H1 (cell line): ENCODE measurements at places on chromosomes 16 and 17.

- DNase-seq = no peak
Measured at GRCh38 chr16:30567160-30567990, 4.1 kb downstream of the ZNF688 start.

DNA sequence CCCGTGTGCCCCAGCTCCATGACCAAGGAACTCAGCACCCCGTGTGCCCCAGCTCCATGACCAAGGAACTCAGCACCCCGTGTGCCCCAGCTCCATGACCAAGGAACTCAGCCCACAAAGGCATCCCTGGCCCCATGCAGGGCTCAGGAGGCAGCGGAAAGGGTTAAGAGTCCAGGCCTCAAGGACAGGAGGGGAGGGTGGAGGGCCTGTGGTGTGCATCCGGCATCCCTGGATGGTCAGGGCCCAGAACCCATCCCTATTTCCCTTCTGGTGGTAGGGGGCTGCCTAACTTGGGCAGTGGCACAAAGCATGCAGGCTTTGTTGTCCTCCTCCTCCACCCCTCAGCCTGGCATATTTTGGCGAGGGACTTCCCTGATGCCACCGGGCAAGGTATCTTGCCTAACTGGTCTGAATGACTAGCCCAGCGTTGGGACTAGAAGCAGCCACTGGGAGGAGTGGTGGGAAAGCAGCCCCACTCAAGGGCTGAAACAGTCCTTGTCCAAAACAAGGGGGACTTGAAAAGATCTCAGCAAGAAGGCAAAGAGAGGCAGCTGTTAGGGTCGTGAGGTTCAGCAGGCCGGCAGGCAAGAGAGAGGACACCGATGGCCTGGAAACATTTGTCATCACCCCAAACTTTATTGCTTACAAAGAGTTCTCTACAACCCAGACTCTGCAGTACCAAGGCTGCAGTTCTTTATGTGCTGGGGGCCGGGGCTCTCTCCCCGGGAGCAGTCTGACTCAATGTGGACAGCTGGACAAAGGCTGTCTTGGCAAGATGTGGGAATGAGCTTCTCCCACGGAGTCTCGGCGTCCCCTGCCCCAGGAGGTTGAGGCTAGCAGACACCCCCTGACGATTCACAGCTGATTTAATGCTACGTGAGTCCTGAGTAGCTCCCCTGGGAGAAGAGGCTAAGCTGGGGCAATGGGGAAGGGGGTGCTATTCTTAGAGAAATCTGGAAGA, 902 bp upstream of the SPATA32 start:
- peak; percentile 57 for DNase-seq

DNA sequence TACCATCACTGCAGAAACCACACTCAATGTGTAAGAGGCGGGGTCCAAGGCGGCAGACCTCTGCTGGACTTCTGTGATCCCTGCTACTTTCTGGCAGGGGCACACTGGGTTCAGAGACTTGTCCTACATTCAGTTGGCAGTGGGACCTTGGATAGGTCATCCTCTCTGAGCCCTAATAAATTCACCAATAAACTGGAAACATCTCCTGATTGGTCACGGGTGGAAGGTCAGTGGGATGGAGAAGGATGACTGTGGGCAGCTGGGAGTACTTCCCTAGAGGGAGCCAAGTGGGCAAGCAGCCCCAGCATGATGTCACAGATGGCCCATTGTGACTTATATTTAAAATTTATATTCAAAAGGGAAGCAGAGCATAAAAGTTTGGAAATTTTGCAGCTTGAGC, 49.7 kb downstream of the RNF112 start:
- DNase-seq = no peak

GRCh38 chr17:34532281-34533065, 46.9 kb upstream of the TMEM132E start:
- no peak for DNase-seq

DNA sequence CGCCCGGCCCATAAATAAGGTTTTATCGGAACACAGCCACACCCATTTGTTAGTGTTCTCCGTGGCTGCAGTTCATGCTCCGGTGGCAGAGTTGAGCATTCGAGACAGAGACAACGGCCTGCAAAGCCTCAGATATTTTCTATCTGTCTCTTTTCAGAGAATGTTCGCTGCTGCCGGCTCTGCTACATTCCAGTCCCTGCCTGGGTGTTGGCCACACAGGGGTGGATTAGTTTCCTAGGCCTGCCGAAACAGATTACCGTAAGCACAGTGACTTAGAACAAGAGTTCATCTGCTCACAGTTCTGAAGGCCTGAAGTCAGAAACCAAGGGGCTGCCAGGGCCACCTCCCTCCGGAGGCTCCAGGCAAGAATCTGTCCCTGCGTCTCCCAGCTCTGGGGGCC, 19.1 kb upstream of the GSG1L start:
- no peak for DNase-seq

GRCh38 chr16:72182976-72183375, 11.0 kb upstream of the PMFBP1 start:
- no peak for DNase-seq

- no peak for DNase-seq
Measured at GRCh38 chr17:77581480-77581879, 377.0 kb upstream of the TNRC6C start.

- peak; percentile 76 for DNase-seq
Measured at GRCh38 chr17:79949656-79950209, 85.9 kb downstream of the TBC1D16 start.

DNA sequence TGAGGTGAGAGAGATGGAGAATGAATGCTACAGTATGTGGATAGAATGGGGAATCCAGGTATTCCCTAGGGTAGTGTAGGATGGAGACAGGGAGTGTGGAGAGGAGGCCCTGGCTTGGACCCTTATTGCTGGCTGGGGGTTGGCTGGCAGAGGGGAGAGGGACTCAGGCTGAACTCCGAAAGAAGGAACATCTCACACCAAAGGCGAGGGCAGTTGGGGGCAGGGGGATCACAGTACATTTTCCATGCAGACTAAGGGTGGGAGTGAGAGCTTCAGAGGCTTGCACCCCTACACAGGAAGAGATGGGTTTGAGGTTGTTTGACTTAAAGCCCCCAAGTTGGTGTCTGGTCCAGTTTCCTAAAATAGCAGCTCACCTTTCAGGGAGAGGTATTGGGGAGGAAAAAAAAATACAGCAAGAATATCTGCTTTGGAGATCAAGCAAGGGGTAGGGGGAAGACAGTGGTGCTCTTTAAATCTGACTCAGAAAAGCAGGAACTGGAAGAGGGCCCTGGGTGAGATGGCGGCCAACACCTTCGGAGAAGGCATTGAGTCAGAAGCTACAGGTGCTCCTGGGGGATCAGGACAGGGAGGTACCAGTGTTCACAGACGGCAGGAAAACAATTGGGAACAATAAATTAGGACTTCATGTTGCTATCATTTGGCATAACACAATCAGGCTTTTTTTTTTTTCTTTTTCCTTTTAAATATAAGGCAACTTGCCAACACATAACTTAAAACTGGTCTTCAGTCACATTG, 12.4 kb downstream of the TRAF4 start:
- no peak for DNase-seq

DNA sequence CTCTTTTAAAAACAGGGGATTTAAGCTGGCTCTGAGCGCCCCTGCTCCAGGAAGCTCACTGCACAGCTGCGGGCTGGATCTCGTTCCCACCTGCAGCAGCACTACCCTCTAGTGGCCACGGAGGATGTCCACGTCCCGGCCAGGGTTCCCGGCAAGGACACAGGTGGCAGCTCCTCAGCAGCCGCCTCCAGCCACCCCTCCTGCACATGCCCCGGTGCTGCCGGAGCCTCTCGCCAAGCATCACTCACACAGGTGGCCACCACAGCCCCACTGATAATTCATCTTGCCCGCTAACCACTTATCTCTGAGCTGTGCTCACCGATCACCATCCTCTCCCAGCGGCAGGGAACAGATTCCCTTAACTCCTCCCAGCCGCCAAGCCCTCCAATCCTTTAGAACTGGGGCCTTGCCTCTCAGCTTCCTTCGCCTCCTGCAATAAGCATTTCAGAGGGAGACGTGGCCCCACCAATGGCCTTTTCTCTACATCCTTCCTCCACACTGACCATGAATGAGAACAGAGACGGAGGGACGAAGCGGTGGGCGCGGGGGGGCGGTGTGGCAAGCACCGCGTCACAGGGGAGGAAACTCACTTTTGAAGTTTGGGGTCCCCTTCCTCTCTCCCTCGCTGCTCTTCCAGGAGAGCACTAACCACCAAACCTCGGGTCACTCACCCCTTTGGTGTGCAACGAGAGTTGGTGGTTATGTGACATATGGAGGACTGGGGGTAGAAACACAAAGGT, 222.1 kb downstream of the RBFOX3 start:
- DNase-seq = peak; percentile 41

DNA sequence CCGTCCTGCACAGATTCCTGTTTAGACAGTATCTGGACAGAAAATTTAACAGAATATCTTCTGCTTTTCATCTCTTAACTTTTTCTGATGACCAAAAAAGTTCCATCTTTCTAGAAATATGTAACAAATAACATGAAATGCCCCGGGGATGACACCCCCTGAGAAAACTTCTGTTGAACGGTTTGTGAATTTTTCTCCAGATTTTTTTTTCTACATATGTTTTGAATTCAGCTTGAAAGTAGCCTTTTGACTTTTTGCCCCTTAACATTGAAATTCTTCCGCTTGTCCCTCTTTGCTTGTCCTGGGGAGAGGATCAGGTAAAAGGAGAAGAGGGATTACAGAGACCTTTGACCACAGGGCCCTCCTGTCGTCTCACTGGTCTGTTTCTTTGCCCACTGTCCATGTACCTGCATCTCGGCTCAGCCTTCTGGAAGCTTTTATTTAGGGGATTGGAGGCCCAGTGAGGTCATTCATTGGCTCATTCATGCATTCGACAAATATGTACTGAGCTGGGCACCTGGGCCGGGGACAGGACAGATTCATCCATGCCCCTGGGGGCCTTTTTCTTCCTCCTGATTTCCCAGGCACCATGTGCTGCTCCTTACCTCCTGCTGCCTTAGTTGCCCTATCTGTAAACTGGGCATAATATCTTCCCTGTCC, 19.6 kb upstream of the CPNE2 start:
- DNase-seq = no peak

- DNase-seq = no peak
Measured at GRCh38 chr17:258906-259305, 77.5 kb upstream of the DOC2B start.

DNA sequence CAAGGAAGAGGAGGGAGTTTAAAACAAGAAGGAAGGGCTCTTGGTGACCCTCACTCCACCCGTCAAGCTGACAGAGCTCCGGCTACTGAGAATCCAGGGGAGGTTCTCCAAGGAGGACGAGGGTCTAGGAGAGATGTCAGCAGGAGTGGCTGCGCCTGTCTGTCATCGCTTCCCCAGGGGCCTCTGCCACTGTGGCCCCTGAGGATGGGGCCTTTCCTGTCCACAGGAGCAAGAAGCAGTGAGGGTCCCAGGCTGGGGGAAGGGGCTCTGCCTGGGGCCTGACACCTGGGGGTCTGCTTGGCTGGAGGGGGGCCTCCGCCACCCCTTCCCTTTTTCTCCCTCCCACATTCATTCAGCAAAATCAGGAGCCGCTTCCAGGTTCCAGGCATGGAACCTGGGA, 66.5 kb upstream of the TNRC6C start:
- no peak for DNase-seq

DNA sequence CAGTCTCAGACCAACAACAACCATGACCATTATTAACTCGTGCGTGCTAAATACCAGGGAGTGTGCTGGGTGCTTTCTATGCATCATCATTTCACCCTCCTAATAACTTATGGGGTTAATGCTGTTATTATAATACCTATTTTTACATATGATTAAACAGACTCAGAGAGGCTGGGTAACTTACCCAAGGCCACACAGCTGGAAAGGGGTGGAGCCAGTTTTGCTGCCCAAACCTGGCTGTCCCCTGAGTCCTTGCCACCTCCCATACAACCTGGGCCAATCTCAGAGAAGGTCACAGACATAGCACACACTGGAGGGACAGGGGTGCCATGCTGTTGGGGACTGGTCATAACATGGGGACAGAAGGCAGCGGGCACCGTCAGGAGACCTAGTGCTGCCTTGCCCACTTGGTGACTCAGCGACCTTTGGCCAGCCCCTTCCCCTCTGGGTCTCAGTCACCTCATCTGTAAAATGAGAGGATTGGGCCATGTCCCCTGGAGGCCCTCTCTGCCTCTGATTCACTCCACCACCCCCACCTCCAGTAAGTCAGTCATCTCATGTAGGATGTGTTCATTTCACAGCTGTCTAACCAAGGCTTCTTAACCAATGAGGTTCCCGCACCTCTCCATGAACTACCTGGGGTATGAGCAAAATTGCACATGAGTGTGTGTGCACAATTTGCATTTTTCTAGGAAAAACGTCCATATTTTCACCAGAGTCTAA, 11.4 kb upstream of the FADS6 start:
- DNase-seq = no peak

GRCh38 chr17:43405861-43406260, 7.1 kb downstream of the ARL4D start:
- no peak for DNase-seq

- DNase-seq = no peak
Measured at GRCh38 chr17:9900784-9901183, 4.3 kb downstream of the RCVRN start.

DNA sequence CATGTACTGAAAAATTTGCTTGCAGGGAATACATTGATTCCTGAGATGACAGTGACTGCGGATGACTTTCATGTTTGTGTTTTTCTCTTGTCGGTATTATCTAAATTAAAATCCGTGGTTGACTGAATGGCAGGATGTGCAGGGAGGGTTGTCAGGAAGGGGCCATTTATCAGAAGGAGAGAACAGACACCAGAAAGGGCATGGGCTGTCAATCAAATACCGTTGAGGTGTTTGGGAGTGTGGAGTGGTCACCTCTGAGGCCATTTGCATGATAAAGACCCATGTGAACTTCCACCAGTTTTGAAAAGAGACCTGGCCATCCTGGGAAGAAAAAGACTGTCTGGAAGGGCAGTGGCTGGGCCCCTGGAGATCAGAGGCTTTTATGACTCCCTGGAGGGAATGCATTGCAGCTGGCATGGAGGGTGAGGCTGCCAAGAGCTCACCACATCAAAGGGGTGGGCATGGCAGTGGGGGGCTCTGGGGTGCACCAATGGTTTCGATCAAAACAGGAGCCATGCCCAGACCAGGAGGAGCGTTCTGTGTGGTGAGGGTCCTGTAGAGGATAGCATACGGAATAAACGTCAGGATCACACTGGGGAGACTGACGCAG, 67.1 kb downstream of the CYLD start:
- no peak for DNase-seq

GRCh38 chr17:61849674-61850073, 13.7 kb downstream of the BRIP1 start:
- DNase-seq = no peak

DNA sequence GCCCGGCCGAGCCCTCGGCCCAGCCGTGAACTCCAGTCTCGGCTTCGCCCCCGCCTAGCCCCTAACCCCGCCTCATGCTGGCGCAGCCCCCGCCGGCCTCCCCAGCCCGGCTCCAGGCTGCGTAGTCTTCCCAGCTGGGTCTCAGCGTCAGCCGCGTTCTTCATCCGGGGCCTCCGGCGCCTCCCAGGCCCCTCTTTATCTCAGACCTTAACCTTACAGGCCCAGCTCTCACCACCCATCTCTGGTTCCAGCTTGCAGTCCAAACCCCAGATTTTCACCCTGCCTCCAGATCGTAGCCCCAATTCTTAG, at the start of gene PROCA1:
Gene PROCA1, minus strand, starts transcription at position 166 of the 309 bp plus-strand sequence. CDS start 228 bp downstream, outside the sequence.
- DNase-seq = no peak

GRCh38 chr17:57861000-57861789, 11.4 kb upstream of the MRPS23 start:
- no peak for DNase-seq

GRCh38 chr16:30113031-30113710, at the start of gene GDPD3:
TSS of gene GDPD3 (minus strand) at chr16:30113537. CDS start at chr16:30113478, 59 bp downstream.
- no peak for DNase-seq

- DNase-seq = no peak
Measured at GRCh38 chr17:81928544-81929252, 1.2 kb upstream of the MAFG start.
